RWPE1 (cell line): ENCODE measurements at places on chromosomes 16 and 17.

DNA sequence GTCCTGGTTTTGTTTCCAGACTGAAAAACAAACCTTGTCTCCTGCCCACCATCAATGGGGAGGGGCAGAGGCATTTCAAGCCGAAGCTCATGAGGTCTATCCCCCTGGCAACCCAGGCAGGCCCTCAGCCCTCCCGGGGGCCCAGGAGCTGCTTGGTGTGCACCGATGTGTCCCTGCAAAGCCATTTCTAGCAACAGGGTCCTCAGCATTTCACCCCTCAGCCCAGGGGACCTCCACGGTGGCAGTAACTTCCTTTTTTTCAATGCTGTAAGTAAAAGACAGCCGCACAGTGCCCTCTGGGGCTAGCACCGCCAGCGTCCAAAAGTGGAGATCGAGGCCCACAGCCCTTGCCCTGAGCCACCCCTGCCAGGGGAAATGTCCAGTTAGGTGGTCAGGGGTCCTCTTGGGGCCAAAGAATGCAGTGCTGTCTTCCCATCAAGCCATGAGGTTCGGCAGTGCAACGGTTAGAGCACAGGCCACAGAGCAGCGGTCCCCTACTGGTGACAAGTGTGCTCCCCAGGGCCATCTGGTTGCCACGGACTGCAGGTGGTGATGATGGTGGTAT, 79.9 kb downstream of the LITAF start:
- DNase-seq = no peak

DNA sequence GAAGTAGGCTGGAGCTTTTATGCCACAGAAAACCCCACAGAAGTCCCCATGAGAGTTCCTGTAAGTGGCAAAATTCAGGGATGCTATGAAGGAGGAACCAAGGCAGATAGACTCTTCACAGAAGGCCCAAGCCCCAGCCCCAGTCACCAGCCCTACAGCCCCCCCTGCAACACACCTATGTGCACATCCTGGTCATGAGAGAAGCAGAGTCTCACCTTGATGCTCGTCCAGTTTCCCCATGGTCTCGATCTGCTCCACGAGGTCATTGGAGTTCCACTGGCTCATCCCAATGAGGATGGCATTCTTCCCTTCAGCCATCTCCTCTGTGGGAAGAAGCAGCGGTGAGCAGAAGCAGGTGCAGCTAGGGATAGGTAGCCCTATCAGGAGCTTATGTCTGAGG, 31.2 kb downstream of the PITPNM3 start:
- no peak for DNase-seq

DNA sequence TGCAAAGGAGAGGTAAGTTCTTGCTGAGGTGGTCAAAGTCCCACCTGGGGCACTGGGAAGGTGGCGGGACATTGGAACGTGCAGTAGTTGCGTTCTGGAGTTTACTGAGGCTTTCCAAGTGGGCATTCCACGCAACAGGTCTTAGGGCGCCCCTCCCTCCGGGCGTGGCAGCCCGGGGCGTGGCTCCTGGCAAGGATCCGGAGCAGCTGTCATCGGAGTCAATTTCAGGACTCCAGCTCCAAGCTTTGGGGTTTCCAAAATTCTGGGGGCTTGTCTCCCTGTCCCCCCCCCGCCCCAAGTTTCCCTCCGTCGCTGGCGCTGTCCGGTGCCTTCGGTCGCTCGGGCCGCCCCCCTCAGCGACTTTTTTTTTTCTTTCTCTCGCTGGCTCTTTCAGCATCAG, 43.1 kb upstream of the AMZ2 start:
- DNase-seq = no peak

DNA sequence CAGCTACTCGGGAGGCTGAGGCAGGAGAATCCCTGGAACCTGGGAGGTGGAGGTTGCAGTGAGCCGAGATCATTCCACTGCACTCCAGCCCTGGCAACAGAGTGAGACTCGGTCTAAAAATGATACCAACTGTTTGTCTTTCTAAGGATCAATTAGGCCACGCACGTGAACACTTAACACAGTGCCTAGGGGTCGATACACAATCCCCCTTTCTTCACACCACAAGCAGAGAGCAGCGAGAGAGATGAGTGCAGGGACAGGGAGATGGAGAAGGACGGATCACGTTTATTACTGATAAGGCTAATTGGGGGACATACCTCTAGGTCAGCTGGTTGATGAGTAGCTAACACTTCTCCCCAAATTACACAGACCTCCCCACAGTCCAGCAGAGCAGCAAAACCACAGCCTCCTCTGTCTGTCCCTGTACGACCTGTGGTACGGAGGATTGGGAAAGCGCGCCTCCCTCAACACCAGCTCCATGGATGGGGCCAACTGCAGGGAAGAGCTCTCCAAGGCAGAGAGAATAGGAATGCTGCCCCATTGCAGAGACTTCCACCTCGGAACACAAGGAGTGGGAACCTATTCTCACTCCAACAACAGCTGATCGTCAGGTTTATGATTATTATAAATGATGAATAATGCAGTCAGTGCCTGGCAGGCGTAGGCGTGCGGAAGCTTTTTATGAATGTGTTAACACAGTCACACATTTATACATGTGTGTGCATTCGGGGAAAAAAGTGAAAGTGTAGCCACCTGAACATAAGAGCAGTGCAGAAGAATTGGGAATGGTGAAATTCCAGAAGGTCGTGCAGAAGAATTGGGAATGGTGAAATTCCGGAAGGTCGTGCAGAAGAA, 155.1 kb downstream of the C16orf95 start:
- DNase-seq = no peak

- no peak for DNase-seq
These were observed 8.7 kb downstream of the TMEM235 start for GRCh38 chr17:78240012-78240655.

DNA sequence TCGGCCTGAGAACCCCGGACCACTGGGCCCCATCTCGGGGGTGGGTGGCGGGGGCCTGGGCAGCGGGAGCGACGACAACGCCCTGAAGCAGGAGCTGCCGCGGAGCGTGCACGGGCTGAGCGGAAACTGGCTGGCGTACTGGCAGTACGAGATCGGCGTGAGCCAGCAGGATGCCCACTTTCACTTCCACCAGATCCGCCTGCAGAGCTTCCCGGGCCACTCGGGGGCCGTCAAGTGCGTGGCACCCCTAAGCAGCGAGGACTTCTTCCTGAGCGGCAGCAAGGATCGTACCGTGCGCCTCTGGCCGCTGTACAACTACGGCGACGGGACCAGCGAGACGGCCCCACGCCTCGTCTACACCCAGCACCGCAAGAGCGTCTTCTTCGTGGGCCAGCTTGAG, 8.9 kb upstream of the SERPINF2 start:
- no peak for DNase-seq

DNA sequence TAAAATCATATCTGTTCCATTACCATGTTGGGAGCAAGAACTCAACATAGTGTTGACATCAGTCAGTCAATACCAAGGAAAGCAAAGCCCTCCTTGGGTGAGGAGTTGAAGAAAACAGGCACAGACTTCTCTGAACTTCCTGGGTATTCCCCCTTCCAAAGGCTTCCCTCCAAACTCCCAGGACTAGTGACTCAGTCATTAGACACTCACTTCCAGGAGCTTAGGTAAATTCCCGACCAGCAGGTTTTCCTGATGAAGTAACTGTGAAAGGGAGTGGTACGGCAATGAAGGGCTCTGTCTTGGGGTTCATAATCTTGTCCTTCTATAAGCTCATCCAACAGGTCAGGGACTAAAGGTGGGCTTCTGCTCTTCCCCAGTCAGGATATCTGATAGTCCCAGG, 293.8 kb upstream of the AXIN2 start:
- DNase-seq = peak; percentile 82

GRCh38 chr17:77479372-77480198, 338.8 kb downstream of the SEC14L1 start:
- DNase-seq = no peak

DNA sequence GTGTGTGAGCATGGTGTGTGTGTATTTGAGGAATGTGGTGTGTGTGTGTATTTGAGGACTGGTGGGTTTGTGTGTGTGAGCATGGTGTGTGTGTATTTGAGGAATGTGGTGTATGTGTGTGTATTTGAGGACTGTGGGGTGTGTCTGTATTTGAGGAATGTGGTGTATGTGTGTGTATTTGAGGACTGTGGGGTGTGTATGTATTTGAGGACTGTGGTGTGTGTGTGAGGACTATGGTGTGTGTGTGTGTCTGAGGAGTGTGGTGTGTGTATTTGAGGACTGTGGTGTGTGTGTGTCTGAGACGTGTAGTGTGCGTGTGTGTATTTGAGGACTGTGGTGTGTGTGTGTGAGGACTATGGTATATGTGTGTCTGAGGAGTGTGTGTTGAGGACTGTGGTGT, 18.0 kb upstream of the CACNG1 start:
- no peak for DNase-seq

DNA sequence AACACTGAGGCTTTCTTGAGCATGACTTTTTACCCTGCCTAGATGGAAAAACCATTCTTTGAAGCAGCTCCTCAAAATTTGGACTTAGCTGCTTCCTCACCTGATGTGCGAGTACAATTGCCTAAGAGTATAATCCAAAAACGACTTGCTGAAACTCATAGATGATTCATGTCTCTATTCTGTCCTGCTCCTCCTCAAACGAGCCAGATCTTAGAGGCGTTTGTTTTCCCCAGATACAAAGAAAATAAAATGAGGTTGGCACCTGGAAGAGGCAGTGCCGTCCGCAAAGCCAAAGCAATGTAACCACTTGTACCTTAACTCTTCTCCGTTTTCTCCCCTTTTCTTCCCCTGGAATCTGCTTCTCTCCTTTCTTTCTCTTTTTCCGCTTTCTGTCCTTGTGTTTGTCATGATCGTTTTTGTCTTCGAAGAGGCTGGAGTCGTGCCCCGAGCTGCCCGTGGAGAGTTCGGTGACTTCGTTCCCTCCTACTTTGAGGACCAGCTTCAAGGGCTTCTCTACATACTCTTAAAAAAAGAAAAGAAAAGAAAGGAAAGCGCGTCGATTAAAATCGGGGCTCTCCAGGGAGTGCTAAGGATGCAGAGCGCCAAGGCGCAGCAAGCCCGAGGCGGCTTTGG, 895 bp downstream of the BRD7 start:
- no peak for DNase-seq

DNA sequence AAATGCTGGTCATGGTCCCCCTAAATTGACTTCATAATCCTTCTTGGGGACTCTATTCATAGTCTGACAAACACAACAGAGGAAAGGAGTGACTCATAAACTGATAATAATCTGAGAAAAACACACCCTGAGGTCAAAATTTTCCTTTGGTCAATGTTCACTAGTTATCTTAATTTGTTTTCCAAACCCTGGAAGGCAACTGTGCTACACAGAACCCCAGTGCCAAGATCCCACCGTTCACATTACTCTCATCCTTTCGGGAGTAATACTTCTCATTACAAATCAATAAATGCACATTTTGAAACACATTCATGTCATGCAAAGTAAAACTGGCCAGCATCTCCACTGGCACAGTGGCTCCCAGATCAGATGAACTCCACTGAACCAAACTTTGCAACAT, 23.2 kb downstream of the COIL start:
- DNase-seq = no peak

DNA sequence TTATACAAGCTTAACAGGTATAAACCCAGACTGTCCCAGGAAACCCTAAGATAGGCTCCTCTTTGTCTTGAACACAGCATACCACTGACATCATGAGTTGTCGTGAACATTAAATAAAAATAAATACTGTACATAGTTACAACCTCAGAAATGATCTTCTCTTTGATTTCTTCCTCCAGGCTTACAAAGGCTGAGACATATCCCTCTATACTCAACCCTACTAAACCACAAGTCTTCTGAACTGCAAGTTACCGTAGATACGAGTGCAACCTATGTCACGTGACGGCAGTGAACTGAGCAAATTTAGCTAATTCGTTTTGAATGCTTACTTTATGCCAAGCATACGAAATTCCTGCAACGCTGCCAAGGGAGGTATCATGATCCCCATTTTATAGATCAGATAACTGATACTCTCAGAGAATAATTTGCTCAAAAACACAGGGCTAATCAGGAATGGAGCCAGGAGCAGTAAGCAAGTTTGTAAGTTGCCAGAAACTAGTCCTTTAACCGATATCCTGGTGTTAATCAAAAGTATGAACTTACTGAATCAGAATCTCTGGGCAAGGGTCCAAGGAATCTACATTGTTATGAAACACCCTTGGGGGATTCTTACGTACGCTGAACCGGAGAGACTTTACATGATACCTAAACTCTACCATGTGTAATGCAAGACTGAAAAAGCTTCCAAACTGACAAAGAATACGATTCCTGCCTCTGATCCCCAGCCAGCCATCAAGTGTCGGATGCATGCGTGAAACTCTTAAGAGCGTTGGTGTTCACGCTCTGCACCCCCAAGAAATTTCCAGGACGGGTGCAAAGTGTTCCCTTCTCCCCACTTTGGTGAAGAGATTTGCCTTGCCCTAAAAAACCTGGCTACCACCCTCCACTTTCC, 106.2 kb downstream of the XYLT1 start:
- DNase-seq = peak; percentile 6

GRCh38 chr16:9481747-9482730, 390.6 kb downstream of the HAPSTR1 start:
- no peak for DNase-seq

GRCh38 chr17:62675260-62675659, 47.8 kb downstream of the MRC2 start:
- no peak for DNase-seq

DNA sequence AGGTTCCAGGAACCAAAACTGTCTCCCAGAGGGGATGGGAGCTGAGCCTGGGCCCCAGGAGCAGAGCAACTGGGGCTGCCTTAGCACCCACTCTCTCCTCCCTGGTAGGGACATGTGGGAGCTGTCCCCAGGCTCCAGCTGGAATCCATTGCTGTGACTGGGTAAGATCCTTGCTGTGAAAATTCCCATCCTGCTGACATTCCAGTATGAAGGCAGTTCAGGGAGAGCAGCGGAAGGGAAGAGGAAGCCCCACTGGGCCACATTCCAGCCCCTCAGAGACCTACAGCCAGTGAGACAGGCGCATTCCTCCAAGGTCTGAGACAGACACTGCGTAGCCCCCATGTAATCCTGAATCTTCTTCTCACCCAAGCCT, 24.2 kb downstream of the MYO18A start:
- DNase-seq = no peak

DNA sequence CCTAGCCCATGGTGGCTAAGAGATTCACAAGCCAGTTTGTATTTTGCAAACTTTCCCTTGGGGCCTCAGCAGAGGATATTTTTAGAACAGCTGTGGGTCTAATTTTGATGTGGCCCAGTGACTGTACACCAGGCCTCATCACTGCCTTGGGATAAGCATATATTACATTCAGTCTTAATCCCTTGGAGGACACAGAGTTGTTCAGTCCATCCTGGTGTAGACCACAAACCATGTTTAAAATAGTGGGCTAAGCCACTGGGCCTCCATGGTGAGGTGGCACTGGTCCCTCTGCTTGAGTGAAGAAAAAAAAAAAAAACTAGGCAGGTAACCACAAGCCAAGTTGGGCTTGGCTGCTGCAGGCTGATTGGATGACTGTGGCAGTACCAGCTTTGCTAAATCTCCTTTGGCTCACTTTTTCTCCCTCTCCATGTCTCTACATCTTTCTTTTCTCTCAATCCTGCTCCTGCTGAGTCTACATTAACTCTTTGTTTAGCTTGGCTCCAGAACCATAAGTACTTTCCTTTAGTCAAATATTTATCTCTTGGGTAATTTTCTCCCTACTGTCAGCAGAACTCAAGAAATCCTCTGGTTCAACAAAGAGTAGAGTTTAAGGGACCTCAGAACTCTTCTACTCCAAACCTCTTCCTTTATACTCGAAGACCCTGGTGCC, 120.0 kb upstream of the TBX2 start:
- no peak for DNase-seq
